ENCODE measurements at places on chromosomes 13 and 19.
A peak's percentile ranks its signal among the peaks of the same experiment; 100 is the strongest.

DNA sequence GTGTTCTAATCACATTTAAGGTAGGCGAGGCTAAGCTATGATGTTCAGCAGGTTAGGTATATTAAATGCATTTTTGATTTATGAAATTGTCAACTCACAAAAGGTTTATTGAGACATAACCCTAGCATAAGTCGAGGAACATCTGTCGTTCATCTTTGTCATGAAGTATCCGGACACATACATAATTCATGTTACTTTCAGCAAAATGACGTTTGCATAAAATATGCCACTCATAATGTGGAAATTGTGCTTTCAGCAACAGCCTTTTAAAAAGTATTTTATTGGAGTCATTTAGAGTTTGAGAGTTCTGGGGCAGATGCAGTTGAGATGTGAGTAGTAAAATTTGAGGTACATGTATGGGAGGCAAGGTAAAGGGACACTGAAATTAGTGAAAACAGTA is 66.4 kb downstream of the NAA16 start:
- DNase-seq = no peak

- peak; percentile 63 for DNase-seq
Measured at GRCh38 chr13:42807866-42808265, 26.5 kb downstream of the FAM216B start.

DNA sequence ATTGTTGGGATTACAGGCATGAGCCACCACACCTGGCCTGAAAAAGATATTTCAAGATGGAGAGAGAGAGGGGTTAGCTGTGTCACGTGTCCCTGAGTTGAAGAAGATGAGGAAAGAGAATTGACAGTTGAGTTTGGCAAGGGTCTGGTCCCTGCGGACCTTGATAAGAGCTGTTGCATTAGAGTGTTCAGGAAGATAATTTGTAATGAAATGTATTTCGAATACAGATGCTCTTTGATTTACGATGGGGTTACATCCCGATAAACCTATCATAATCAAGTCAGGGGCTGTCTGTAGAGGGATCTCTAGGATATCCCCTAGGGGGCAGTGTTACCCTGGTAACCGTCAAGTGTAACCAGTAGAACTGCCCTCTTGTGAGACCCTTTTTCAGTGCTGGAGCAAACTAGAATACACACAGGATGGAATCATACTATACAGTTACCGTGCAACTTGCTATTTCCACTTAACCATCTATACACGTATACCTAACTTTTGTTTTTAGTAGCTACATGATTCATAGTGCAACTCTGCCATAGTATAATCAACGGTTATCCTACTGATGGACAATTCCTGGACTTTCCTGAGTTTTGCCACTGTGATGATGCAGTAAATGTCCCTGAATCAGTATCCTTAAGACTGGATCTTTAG is 1.5 kb upstream of the ELOF1 start:
- DNase-seq = peak; percentile 63

DNA sequence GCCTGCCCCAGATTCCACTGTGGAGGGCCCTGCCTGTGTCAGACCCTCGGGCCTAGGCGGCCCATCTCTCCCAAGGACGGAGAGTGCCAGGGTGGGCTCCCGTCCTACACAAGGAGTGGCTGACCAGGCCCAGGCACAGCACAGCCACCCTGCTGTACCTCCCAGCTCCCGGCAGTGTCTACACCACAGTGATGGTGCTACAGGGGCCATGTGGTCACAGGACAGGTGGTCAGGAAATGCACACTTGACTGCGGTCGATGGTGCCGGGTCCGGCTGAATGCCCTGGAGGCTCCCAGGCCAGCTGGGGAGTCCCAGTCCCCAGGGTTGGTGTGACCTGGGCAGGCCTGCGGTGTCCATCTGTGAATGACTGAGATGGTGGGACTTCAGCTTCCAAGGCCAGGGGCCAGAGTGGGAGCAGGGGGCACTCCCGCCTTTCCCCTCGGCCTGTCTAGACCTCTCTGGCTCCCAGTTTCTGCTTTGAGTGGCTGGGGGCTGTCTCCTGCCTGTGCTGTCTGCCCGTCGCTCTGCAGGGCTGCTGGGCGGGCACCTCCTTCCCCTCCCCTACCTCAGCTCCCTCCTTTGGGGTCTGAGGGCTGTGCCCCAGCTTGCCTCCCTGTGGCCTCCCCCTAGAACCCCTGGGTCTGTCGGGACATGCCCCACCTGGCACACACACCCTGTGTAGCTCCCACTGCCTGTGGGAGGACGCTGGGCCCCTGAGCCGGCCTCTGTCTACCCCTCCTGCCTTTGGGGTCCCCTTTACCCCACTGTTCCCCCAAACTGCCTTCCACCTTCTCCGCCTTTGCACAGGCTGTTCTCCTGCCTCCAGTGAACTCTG is 12.5 kb downstream of the DDA1 start:
- no peak for DNase-seq

GRCh38 chr19:8363803-8364771 is at the start of gene ANGPTL4:
TSS of gene ANGPTL4 (plus strand) at chr19:8364155. CDS start at chr19:8364322, 167 bp downstream.
- peak; percentile 73 for DNase-seq

- DNase-seq = no peak
Measured at GRCh38 chr13:113931841-113932459, 41.9 kb downstream of the C13orf46 start.

GRCh38 chr13:50990065-50990817 is 80.7 kb downstream of the RNASEH2B start:
- no peak for DNase-seq

DNA sequence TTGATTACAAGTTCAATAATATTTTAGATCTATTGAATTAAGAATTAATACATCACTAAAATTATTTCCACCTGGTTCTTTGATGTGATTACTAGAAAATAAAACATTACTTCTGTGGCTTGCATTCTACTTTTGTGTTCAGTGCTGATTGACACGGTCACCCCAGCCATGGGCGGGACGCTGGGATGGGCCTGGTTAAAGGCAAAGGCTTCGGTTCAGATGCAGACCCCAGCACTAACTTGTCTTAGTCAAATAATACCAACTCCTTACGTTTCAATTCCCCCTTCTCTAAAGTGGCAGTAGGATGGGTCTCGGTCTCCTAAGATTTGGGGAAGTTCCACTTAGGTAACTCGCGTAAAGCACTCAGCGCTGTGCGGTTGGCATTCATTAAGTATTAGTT is 144.9 kb downstream of the URI1 start:
- no peak for DNase-seq

- no peak for DNase-seq
Measured at GRCh38 chr13:84865783-84866221, 933.4 kb downstream of the SLITRK6 start.

- DNase-seq = no peak
Measured at GRCh38 chr13:99893567-99893966, 78.0 kb downstream of the ZIC5 start.

DNA sequence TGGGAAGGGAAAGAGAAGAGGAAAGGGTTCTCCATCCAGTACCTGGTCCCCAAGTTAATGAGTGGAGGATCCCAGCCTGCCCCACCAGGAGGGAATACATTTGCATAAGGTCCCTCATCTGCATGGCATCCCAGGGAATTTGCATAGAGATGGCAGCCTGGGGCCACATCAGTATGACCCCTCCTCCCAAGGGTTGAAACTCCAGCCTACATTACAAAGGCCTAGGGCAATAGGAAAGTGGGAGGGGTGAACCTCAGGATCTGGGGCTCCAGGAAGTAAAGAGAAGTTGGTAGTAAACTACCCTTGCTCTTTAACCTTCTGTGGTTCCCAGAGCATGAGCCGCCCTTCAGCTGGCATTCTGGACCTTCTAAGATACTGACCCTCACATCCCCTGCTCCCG is 6.8 kb upstream of the NECTIN2 start:
- DNase-seq = no peak

DNA sequence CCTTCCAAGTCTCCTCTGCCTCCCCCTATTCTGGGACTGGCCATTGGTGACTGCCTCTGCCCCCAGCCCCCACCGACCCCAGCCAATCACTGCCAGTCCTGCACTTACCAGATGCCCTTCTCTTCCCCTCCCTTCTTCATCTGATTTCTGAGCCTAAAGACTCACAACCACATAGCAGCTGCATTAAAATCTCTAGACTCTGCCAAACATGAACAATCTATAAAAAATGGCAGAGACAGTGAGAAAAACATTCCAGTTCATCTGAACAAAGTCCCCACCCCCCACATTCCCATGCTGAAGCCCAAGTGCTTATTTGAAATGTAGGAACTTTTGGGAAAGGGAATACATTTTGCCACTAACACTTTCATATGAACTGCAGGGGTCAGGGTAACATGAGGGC is 60.8 kb downstream of the KCTD12 start:
- no peak for DNase-seq

- no peak for DNase-seq
Measured at GRCh38 chr13:102900193-102900608, 54.4 kb downstream of the ERCC5 start.

DNA sequence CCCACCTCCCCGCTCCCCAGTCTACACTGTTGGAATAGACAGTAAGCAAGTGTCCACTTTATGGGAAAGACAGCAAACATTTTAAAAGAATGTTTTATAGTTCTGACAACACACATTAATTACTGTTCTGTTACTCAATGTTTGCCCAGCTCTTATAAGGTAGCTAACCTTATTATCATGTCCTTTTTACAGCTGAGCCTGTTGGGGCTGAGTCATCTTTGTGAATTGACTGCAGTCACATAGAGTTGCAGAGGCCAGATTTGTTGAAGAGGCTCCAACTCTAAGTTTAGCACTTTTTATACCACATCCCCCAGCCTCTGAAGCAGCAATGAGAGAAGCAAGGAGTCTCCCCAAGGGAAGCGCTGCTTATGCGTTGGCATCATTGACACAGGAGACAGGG is 76.2 kb downstream of the C13orf42 start:
- no peak for DNase-seq

DNA sequence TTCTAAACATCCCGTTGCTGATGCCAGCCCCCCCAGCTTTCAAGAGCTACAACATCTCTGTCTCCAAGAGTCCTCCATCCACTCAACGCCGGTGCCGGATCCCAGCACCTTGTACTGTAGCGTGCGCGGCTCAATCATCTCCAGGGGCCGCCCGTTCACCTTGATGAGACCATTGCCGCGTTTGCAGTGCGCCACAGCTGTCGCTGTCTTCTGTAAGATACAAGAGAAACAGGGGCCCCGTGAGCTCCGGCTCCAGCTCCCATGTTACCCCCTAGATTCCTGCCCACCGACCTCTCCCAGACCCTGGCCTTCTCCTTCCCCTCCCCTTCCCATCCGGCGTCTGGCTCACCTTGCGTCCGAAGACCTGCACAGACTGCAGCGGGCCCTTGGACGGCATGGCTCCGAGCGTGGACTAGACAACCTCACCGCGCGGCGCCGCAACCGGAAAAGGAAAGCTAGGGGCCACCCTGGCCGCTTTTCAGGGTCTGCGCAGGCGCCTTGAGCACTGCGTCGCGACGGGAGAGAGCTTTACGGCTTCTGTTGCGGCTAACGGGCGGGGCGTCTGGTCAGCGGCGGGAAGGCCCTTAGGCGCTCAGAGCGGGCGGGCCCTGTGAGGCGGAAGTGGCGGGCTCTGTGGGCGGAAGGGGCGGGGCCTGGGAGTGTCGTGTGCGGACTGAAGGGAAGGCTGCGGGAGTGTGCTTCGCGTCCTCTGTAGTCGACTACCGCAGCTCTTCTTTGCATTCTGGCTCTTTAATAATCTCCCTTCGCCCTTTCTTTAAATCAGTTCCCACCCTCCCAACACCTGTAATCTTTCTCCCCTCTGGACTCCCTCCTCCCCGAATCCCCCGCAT is at the start of gene RPS16:
TSS of gene RPS16 (minus strand) at position 451 of the 851 bp plus-strand sequence. CDS start at position 397, 54 bp downstream.
- DNase-seq = peak; percentile 97

DNA sequence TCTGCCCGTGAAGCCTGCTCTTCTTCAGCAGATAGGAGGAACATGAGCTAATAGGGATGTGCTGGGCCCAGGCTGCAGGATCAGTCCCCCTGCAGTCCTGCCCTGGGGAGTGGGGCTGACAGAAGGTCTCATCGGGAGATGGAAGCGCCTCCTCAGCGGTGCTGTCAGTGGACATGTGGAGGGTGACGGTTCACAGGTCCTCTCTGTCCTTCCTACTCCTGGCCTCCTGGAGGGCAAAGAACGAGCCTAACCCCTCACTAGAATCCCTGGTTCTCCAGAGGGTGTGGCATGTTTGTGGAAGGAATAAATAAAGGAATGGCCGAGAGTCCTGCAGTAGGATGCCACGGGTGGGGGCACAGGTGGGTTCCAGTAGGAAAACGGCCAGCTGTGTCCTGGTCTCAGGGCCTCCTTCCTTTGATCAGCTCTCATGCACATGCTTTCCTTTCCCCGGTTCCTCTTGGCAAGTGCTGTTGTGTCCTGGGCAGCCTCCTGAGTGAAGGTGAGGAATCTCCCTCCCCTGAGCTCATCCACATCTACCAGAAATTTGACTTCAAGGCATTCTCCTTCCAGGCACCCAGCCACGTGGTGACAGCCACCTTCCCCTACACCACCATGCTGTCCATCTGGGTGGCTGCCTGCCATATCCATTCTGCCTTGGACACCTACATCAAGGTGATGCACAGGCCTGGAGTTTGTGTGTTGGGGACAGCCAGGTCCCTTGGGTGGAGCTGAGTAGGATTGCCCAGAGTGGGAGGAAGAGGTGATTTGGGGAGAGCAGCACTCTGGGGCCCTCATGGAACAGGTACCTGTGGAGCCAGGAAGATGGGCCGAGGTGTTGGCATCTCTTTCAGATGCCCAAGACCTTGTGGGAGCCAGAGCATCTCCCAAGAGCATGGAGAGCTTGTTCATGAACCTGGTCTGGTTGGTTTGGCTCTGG is 28.6 kb upstream of the ZNF492 start:
- DNase-seq = no peak

- no peak for DNase-seq
Measured at GRCh38 chr13:114054830-114055439, 77.5 kb downstream of the RASA3 start.

DNA sequence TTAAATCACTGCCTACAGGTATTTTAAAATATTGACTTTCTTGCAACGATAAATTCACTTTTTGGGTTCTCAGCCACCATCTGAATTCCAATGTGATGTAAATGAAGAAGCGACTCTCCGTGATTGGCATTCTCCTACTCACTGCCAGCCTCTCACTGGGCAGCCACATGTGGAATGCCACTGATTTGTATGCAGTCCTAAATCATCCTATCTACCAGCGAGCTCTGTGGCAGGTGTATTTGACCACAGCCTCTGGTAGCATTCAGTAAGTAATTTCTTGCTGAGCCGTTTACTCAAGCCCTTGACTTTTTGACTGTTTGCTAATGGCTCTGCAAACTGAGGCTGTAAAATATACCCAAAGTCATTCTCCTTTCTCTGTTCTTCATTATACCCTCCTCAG is 559.0 kb upstream of the SLC10A2 start:
- DNase-seq = no peak

- no peak for DNase-seq
Measured at GRCh38 chr13:90154311-90154960, 1193.1 kb upstream of the MIR17HG start.

- DNase-seq = no peak
Measured at GRCh38 chr13:113145911-113146598, 12.4 kb upstream of the PROZ start.

- no peak for DNase-seq
Measured at GRCh38 chr13:58097831-58098230, 466.3 kb downstream of the PCDH17 start.

GRCh38 chr19:17765069-17765618 is 13.9 kb downstream of the FCHO1 start:
- DNase-seq = no peak

DNA sequence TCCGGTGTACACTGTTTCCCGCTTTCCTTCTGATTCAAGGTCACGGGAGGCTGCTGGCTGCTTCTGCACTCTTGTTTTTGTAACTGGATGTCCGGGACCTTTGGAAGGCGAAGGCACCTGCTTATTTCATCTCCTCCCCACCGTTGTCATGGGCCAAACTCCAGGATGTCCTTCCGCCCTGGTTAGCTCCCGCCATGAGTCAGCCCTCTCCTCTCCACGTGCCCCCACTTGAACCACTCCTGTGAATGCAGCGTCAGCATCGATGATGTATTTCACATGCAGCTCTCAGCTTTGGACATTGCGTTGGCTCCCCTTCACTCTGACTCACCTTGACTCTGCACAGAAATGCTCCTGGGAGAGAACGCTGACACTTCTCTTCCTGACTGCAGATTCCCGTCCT is 5.5 kb upstream of the GALP start:
- no peak for DNase-seq

Measured in AG08395 (cell line).